Activated naive CD4-positive, alpha-beta T cell treated with Interleukin-2 at 50 U/mL for 16 hours (primary cell): ENCODE measurements at places on chromosomes 12 and 14.

- no peak for DNase-seq
Measured at GRCh38 chr14:95953111-95953724, 76.6 kb downstream of the TUNAR start.

- no peak for DNase-seq
Measured at GRCh38 chr12:14126692-14127091, 145.3 kb upstream of the GRIN2B start.

DNA sequence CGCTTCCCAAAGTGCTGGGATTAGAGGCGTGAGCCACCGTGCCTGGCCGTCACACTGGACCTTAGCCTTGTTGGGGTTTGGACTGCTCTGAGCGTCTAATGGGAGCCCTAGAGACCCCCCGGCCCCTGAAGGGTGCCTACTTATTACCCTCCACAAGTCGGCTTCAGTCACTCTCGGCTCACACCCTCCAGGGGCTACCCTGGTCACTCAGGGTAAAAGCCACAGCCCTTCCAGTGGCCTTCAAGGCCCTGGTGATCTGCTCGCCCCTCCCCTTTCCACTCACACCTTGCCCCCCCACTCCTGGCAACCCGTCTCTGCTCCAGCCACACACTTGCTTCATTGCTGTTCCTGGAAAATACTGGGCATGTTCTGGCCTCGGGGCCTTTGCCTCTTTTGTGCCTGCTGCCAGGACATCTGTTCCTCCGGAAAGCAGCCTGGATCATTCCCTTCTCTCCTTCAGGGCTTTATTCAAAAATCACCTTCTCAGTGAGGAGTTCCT lies 3.6 kb upstream of the MORN3 start:
- DNase-seq = no peak

GRCh38 chr14:85533023-85533860 lies 3.3 kb downstream of the FLRT2 start:
- DNase-seq = no peak

DNA sequence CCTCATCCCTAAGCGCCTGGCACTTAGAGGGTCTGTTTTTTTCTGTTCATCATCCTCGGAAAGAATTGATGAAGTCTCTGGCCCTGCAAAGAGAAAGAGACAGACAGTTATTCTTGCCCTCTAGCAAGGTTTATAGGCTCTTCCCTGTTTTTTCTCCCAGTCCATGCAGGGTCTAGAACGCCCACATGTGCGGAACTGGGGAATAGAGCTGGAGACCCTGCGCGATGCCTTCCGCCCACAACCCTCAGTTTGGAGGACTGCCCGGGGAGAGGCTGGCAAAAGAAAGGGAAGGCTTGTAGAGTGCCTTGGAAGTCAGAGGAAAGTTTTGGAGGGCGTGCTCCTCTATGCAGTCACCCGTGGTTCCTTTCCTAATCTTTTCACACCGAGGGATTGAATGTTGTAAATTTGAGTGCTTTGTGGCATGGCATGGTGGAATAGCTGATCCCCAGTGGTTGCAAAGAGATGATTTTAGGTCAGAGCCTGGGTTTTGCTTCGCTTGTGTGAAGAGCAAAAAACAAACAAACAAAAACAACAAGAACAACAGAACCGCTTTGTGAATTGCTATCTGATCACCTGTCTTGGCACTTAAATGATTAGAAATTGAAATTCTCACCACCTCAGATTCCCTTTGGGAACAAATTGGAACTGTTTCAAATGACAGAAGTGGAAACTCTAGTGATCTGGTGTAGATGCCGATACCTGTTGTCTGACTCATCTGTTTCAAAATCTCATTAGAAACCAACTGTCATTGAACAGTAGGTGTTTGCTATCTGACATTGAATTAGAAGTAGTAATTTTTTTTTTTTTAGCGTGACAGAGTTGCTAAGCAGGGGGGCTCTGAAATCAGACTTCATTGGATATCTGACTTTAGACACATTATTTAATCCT lies 947 bp downstream of the GAS2L3 start:
- no peak for DNase-seq
